ENCODE measurements at places on chromosomes 5 and 9.

GRCh38 chr9:127130235-127130634, 7.8 kb upstream of the ANGPTL2 start:
- DNase-seq: no peak

GRCh38 chr5:10018201-10019069, 231.3 kb downstream of the ATPSCKMT start:
- DNase-seq: peak; percentile 86

DNA sequence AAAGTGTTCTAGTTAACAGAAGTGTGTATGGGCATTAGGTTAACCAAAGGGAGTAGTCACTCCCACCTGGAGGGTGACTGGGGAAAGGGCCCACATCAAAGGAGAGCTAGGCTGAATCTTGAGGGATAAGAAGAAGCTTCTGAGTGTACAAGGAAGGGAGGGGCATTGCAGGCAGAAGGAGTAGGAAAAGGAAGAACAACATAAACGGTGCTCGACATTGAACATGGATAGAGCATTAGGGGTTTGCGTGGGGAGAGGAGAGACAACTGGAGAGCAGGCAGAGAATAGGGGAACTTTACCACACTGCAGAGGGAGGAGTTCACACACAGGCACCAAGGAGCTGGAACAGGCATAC, 5.3 kb upstream of the GLRX start:
- DNase-seq: no peak

DNA sequence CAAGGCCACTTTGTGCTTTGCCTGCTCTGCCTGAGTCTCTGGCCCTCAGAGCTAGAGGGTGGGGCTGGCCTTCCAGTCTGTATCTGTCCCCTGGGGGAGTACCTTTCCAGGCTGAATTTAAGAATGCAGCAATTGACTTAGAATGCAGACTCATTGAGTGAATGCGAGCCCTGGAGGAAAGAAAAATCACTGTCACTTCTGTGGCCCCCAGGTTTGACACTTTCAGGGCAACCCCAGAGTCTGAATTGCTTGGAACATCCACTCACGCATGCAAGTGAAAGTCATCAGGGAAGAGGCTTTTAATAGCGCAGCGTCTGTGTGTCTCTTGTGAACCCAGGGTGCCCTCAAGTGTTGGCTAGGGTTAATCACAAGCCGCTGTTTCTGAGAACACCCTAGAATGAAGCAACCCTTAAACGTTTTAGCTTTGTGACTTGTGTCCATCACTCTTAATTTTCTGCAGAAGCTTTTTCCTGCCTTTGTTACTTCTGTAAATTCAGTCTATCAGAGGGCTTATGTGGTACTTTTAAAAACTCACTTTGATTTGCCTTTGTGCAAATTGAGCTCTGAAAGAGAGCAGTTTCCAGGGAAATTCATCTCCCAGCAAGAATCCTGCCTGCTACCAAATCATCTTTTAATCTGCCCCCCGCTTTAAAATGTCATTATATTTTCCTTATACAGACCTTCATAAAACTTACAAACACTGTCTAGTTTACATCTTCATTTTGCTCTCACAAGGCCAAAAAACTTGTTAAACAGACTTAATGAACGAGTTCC, 146.8 kb upstream of the IQGAP2 start:
- DNase-seq: peak; percentile 53

DNA sequence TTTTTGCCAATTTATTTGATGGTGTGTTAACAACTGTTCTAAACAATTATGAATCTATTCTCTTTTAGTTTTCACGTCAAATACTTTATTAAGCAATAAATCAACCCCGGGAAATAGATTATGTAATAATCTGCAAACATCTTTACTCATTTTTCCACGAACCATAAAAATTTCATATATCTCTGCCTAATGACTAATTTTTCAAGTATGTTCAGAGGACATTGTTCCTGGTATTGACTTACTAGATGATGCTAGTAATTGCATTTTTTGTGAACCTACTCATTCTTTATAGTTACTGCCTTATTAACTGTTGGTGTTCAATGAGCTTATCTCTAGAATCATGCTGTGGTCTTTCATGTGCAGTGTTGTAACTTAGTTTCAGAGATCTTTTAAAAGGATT, 41.0 kb upstream of the FBN2 start:
- DNase-seq: peak; percentile 64

DNA sequence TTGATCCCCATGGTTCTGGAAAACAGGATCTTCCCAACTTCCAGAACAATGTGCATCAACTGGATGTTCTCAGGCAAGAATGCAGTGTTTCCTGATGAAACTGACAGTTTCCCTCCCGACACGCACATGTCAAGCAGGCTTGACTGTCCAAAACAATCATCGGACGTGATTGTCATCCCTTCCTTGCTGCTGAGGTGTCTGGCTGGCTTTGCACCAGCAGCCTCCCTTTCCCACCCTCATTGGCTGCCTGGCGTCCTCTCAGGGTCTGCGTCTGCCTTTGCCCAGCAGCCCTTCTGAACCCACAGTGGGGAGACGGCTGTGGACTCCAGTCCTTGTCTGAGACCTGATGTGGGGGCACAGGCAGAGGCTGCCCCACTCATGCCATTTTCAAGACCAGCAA, 110.8 kb downstream of the MARCHF3 start:
- no peak for DNase-seq

DNA sequence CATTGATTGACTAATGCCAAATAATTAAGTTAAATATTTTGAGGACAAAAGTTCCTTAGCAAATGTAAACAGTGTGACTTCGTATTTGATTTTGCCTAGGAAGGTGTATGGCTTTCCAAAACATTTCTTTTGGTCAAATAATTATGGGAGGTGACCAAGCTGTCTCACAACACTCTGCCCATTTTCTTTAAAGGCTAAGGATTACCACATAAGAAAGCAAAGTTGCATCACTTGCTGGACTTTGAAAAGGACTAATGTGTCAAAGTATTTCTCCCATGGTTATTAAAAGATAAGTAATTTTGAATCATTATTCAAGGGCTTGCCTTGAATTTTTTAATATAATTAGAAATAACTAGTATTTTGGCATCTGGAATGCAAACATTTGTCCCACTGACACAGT, 74.7 kb downstream of the HAPLN1 start:
- DNase-seq: no peak

DNA sequence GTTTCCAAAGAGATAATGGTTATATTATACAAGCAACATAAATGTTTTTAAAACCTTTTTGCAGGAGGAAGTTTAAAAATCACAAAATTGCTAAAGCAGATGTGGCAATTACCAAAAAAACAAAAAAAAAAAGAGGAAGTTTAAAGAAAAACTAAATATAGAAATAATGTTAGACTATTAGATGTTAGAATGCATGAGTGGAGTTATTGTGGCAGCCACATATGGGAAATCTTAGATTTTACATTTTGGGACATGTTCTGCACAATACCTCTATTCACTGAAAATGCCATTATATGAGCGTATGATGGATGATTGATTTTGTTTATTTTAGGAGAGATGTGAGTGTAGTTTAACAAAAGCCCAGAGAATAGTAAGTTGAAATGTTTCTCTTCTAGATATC, 31.2 kb upstream of the DTWD2 start:
- no peak for DNase-seq

GRCh38 chr5:88827997-88828396, 55.0 kb downstream of the MEF2C start:
- peak; percentile 36 for DNase-seq

- no peak for DNase-seq
These were observed 675.3 kb upstream of the CCNG1 start for GRCh38 chr5:162762119-162762518.

DNA sequence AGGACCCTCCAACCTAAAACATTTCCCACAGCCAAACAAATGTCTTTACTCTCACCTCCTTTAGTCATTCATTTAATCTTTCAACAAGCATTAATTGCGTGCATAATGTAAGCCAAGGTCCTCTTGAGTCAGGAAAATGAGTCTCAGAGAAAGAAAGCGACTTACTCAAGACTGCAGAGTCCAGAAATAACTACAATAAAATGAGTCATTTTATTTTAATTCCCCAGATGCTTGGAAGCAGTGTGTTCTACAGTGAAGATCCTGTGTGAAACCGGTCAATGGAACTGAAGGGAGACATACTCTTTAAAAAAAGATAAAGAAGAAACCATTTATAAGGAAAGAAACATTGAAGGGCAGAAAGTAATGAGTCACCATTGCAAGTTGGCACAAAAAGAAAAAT, 513.7 kb downstream of the CDK5RAP2 start:
- DNase-seq: no peak

DNA sequence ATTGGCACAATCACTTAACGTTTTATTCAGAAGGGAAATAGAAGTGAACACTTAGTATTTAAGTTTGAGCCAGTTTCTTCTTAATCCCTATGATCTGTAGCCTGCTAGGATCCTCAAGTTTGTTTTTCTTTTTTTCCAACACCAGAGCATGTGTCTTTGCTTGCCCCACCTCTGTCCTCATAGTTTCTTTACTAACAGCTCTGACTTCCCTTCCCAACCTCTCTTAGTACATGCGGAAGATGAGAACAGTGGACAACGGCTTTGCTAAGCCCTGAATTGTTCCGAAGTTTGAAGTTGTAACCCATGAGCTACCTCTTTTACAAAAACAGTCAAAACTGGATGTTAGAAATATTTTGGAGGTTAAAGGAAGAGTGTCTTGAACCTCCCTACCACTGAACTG, 61.7 kb upstream of the TAF11L2 start:
- DNase-seq: no peak

DNA sequence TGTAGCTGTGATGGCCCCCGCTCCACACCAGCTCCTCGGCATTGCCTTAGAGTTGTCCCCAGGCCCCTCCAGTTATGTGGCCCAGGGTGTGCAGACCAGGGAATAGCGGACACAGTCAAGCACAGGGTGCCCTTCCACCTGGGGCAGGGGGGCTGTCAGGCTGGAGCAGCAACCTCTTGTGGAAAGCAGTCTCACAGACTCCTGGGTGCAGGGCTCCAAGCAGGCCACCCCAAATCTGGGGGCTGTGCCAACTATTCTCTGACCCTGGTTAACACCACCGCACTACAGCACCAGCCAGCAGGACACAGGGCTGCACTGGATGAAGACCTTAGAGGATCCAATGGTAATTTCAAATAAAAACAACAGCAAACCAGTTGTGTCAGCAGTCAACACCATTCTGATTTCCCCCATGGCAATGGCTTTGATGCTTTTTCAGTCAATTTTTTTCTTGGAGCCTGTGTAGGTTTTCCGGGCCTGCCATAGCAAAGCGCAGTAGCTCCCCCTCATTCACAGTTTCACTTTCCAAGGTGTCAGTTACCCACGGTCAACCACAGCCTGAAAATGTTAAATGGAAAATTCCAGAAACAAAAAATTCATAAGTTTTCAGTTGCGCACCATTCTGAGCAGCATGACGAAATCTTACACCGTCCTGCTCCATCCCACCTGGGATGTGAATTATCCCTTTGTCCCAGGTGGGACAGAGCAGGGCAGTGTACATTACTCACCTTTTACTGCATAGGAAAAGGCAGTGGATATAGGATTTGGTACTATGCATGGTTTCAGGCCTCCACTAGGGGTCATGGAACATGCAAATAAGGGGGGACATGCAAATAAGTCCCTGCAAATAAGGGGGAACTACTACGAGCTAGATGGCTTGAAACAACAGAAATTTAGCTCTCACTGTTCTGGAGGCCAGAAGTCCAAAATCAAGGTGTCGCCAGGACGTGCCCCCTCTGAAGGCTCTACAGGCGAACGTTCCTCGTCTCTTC, 49.0 kb downstream of the C5orf15 start:
- no peak for DNase-seq

DNA sequence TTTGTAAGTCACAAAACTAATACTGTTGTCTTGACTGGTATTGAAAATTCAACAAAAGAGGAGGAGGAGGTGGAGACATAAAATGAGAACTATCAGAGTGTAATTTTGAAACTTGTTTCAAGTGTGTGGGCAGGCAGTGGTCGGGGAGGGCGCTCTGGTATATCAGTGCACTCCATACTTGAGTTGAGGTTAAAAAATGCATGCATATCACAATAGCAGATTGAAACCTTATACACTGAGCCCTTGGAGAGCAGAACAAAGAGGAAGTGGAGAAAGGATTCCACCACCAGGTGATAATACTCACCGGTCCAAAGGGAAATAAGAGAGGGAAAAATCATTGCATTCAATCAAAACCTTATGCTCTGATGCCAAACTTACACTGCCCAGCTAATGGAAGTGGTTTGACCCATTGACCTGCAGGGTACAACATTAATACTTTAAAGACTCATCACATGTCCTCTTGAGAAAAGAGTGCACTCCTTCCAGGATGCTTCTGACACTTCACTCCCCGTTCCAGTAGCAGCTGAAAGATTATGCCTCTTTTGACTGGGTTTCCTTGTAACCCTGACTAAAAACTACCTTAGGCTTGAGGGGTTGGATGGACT, 79.5 kb upstream of the FAM169A start:
- no peak for DNase-seq

DNA sequence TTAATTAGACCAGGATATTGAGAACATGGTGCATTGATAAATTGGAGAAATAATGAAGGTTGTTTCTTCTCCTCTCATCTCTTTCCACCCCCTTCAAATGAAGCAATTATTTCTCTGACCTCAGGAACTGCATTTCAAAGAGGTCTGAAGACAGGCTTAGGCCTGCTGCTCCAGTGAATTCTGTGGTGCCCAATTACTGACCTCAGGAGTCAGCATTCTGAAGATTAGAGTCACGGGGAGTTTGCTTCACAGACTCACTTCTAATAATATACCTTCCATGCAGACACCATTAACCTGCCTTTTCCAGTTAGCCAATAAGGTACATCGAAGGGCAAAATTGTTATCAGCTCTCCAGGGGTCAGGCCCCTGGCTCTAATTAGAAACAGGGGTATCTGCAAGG, 270.9 kb downstream of the GAS1 start:
- DNase-seq: no peak

DNA sequence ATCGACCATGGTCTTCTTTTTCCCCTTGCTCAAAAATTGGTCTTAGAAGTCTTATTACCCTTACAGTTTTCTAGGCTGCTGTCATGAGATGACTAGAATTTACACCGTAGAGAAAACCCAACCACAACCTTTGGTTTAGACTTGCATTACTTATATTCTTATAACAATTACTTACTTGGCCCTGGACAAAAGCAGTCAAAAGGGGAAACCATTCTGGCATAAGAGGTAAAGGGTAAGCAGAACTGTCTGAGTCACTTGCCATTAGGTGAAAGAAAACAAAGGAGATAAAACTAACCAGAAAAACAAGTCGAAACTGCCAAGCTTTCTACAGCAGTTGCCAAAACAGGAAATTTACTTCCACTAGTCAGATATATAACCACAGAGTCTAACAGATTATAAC, 17.9 kb downstream of the TMEM245 start:
- peak; percentile 91 for DNase-seq
